ENCODE measurements at places on chromosomes 3 and 15.

DNA sequence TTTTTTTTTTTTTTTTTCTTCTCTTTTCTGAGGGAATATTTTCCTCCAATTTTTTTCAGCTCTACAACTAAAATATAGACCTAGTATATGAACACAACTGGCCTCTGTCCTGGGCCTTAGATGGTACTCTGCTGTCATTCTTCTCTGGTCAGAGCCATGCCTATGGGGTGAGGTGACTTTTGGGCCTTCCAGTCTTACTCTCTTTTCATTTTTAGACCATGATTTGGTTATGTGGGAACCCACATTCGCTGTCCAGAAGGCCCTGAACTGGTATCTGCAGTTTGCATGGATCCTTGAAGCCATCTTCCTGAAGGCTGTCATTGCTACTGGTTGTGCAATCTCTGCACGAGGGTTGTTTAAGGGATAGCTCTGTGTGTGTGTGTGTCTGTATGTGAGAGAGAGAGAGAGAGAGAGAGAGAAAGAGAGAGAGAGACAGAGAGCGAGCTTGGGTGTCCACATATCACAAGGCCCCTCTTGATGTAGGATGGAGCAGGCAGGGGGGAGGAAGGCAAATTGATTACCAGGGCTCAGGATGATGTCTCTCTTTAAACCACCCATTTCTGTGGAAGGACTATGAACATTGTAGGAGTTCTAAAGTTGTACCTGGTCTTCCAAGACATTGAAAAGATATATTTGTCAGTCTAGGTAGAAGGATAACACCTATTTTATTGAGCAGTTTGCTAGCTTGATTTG is 6.9 kb downstream of the TGFBR2 start:
- no peak for DNase-seq

DNA sequence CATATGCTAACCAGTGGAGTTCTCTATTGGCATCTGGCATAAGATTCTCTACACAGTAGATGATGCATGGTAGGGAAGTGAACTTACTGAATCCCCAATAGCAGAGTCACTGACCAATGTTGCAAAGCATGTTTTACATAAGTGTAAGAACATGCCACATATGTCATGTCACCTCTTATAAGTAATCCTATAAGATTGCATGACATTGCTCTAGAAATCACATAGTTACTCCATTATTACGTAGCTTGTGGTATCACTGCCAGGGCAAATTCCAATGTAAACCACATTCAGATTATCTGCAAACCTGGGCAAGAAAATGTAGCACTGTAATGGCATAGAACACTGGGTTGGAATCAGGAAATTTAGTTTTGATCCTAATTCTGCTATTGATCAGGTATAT is 198.2 kb upstream of the UMPS start:
- DNase-seq = no peak

DNA sequence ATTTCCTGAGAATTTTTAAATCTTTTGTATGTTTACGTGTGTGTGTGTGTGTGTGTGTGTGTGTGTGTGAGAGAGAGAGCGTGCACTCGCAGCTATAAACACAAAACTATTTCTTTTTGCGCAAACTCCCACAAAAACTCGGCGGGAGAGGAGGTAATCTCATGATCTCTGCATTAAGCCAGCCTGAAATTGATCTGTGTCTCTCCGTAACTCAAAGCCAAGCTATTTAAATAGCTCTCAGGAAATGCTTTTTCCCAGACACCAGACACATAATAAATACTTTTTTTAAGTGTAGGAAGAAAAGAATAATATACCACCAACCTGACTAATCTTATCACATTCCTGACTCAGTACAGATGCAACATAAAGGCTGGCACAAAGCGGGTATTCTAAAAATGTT is 226.8 kb downstream of the MAGI1 start:
- DNase-seq = no peak

GRCh38 chr3:138921316-138922292 is 25.3 kb downstream of the FOXL2 start:
- DNase-seq = no peak

GRCh38 chr3:58824285-58824684 is 157.7 kb upstream of the FAM3D start:
- DNase-seq = peak; percentile 65
